ENCODE measurements at places on chromosomes 12 and 14.

DNA sequence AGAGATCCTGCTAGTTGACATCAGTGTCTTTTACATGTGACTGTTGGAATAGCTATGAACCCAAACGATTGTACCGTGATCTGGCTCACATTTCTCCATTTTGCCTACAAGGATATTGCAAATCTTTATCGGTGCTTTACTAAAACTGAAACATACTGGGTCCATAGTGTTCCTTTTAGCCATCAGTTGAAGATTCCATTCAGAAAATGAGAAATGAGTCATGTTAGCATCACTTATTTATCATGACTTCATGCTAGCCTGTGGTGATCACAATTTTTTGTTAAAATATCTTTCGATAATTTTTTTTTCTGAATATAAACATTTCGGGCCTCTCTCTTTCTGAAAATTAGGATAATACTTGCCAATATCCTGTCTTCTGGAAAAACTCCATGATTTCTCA lies 210.3 kb downstream of the EGLN3 start:
- DNase-seq: no peak

- no peak for DNase-seq
Observed at GRCh38 chr12:132711080-132711843, 620 bp downstream of the PGAM5 start.

- peak; percentile 88 for DNase-seq
Observed at GRCh38 chr14:54252072-54252730, 144.6 kb upstream of the CDKN3 start.

GRCh38 chr14:64891839-64892375 lies 12.2 kb upstream of the SPTB start:
- peak; percentile 20 for DNase-seq

GRCh38 chr12:69070319-69071090 lies 137.5 kb upstream of the CPM start:
- DNase-seq: no peak

- no peak for DNase-seq
Observed at GRCh38 chr14:54642801-54643695, 76.1 kb downstream of the SAMD4A start.

DNA sequence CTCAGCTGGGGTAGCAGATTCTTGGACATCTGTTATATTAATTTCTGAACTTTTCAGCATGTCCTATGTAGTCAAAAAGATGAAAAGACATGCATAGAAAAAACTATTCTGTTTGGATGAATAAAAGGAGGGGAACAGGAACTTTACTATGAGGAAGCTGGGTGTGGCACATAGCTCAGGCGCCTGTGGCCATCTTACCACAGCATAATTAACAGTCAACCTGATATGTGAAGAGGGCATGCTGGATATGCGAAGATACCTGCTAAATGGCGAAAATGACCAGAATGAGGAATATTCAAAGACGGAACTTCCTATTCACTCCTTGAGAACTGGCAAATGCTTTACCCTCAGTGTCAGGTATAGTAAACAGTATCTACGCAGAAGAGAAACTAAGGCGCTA lies 18.4 kb downstream of the SETD3 start:
- no peak for DNase-seq

- no peak for DNase-seq
Observed at GRCh38 chr14:71169861-71170260, 262.6 kb downstream of the PCNX1 start.

DNA sequence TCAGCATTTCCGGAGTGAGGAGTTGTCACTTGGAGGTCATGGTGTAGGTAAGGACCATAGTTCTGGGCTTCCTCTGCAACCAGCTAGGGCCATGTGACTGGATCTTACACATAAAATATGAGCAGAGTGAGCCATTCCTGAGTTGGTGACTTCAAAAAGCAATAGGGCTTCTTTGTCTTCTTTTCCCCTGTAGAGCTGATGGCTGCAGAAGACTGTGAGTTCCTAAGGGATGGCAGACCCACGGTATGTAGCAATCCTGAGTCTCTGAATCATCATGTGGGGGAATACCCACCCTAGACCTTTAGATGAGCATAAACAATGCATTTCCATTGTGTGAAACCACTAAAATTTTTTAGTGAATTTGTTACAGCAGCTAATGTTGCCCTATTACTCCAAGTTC lies 151.1 kb upstream of the TBX3 start:
- DNase-seq: no peak

GRCh38 chr14:65940056-65940735 lies 527.7 kb downstream of the FUT8 start:
- no peak for DNase-seq

DNA sequence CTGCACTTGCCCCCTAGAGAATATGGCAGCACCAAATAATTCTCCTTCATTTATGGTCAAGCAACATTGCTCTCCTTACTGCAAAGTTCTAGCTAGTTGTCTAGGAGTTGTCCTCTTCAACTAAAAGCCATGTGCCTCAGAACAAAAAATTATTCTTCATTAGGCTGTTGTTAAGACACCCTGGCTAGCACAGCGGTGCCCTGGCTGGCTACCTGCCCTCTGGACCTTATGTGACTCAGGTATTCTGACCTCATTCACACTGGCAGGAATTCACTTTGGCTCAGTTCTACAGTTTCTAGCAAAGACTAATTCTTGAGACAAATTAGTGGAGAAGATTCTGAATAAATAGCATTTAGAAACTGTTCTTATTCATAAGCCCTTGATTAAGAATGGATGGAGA lies 224.4 kb upstream of the KRR1 start:
- no peak for DNase-seq

GRCh38 chr12:40300490-40300889 lies 75.7 kb downstream of the LRRK2 start:
- DNase-seq: no peak

GRCh38 chr12:47317175-47317915 lies 237.6 kb upstream of the AMIGO2 start:
- no peak for DNase-seq

- DNase-seq: no peak
Observed at GRCh38 chr12:10512798-10513197, 7.1 kb downstream of the EIF2S3B start.

GRCh38 chr12:109120557-109120956 lies 4.2 kb downstream of the ACACB start:
- no peak for DNase-seq

DNA sequence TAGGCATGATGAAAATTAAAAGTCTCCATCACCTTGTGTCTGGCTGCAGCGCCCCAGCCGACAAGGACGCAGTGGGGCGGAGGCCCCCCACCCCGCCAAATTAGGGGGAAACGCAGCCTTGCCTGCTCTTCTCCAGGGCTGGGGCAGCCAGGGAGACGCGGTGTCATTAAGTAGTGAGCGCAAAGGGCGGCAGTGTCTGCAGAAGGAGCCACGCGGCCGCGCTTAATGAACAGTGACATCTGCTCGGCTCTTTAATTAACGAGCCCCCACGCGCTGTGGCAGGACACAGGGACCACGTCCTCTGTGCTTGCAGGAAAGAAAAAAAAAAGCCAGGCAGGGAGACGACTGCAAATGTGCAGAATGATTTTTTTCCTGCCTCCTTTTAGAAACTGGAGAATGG lies 93.4 kb upstream of the NCOR2 start:
- no peak for DNase-seq

GRCh38 chr14:70651522-70651921 lies 9.8 kb downstream of the TTC9 start:
- DNase-seq: no peak

DNA sequence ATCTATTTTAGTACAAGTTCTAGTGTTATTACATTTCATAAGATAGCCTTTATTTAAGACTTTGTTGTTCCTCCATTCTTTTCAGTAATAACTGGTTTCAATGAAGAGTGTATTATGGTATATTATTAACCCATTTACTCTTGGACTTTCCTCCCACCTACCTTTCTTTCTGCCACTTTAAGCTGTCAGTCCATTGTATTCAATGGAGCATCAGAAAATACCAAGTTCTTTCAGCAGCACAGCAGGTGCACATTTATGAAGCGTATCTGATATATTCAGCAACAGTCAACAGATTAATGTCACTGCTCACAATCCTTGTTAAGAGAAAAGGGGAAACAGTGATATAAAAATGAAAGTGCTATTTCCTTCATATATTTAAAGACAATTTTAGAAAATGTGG lies 660.9 kb downstream of the C12orf50 start:
- DNase-seq: no peak

GRCh38 chr14:94112513-94113063 lies 2.1 kb downstream of the IFI27 start:
- no peak for DNase-seq

DNA sequence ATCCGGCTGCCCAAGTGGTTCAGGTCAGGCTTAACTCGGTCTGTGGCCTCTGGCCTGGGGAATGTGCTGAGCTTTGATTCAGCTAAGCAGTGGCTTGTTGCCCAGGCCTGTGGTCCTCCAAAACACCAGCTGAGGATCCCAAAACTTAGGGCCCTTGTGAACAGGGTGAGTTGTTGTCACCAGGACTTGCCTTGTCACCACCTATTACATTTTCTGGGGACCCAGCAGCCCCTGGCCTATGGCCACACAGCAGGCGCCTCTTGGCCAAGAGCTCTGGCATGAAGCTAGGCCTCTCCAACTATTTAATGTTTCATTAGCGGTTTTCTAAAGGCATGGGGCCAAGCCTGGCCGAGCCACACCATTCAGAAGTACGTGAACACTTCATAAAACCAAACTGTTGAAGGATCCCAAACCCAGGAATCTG lies 343.7 kb downstream of the CACNA1C start:
- DNase-seq: no peak

DNA sequence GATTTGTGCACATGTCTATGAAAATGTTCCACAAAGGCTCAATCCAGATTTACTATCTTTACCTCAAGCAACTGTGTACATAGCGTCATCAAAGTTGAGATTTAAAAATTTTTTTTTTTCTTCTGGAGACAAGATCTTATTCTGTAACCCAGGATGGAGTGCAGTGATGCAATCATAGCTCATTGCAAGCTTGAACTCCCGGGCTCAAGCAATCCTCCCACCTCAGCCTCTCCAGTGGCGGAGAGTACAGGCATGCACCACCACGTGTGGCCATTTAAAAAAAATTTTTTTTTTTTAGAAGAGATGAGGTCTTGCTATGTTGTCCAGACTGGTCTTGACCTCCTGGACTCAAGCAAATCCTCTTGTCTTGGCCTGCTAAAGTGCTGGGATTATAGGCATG lies 2.3 kb downstream of the COCH start:
- no peak for DNase-seq

DNA sequence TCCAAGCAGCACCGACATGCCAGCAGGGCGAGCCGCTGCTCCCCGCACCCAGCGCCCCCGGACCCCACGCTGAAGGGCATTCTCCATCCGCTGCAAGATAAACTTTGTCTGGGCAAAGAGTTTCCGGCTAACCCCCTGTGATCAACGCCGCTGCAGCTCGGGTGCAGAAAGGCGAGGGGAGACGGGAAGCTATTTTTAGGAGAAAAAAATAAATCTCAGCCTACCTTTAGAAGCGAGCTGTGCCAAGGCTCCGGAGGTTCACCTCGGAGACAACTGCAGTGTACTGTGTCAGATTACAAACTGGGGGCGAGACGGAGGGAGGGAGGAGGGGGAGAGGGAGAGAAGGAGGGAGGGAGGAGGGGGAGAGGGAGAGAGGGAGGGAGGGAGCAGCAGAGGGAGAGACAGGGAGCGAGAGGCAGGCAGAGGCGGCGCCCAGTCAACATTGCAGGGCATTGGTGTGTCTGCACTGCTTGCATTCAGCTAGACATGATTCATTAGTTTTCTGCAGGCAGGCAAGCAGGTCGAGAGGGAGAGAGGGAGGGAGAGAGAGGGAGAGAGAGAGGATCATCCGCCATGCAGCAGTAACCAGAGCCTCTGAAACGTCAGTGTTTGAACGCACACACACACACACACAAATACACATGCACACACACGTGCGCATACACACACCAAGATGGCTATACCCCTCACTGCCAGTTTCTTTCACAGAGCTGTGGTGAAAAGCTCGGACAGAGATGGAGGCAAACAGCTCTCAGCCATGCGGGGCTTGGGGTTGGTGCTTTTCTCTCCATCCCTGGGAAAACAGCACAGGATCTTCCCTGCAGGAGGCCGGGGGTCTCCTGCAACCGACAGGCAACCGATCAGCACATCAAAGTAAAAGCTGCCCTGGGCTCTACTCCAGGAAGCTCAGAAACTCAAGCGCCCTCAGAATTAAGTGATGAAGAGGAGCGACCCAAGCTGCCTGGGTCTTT lies at the start of gene RIMBP2:
RIMBP2 (minus strand) TSS at position 302 of the 971 bp plus-strand sequence. CDS start 237,286 bp downstream, outside the sequence.
- peak; percentile 4 for DNase-seq

- DNase-seq: no peak
Observed at GRCh38 chr12:26271024-26271423, 75.7 kb downstream of the SSPN start.

DNA sequence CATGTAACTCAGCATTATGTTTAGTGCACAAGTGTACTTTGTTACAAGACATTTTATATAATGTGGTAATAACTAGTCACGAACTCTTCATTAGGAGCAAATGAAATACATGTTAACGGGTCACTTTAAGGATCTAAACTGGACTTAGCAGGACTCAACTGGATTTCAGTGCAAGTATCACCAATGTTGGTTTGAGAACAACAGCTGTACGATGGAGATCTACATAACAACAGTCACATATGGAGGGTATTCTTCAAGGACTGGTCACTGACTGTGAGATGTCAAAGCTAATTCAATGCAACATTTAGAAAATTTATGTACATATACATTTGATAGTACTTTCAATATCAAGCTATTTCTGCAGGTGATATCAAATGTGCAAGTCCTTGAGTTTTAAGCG lies 22.5 kb upstream of the SYCP3 start:
- no peak for DNase-seq

- no peak for DNase-seq
Observed at GRCh38 chr12:50620109-50620977, 115.6 kb downstream of the DIP2B start.

DNA sequence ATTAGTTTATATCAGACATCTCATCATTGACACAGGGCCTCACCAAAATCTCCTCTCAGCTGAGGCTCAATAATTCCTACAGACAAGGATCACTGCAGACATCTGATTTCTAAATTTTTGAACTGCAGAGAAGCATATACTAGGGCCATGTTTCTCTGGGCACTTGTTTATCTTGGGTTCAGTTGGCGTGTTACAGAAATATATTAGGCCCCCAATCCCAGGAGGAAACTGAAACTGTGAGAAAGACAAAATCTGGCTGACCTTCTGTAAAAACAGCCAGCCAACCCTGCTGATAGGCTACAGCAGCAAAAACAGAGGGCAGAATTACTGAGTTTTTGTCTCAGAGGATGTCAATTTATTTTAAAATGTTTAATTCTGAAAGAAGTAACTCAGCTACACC lies 634.6 kb downstream of the ETNK1 start:
- DNase-seq: no peak

DNA sequence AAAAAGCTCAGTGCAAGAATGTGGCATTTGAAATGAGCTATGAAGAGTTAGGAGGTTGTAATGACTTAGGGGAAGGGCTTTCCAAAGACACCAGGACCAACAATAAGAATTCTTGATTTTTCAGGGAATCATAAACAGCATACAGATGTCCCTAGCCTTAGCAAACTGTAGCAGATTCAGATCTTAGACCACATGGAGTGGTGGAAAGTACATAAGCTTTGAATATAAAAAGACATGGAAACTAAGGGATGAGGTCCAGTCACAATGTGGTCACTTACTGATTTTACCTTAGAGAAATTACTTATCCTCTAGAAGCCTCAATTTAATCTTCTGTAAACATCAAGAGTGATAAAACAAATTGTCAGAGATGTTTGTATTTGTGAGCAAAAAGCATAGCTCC lies 186.6 kb downstream of the DUSP6 start:
- no peak for DNase-seq
